ENCODE measurements at places on chromosomes 12 and 14.

- H3K4me1 ChIP-seq: no peaks in the 10 kb centered on the region
- no peak for DNase-seq
- H3K27me3 ChIP-seq: peaks cover 4% of the 10 kb centered on the region
- no peak overlapping the region for H3K4me3 ChIP-seq
- no peak overlapping the region for H3K27ac ChIP-seq
- no peaks in the 10 kb centered on the region for H3K36me3 ChIP-seq
These were observed 131.8 kb upstream of the C14orf180 start for GRCh38 chr14:104447750-104448149.

GRCh38 chr14:39005044-39005880, 97.8 kb downstream of the SEC23A start:
- H3K27me3 ChIP-seq: no peaks in the 10 kb centered on the region
- H3K4me1 ChIP-seq: peaks cover 5% of the 10 kb centered on the region
- no peak overlapping the region for H3K4me3 ChIP-seq
- DNase-seq: peak; percentile 53
- no peaks in the 10 kb centered on the region for H3K36me3 ChIP-seq
- H3K27ac ChIP-seq: peak overlapping the region; percentile 52

DNA sequence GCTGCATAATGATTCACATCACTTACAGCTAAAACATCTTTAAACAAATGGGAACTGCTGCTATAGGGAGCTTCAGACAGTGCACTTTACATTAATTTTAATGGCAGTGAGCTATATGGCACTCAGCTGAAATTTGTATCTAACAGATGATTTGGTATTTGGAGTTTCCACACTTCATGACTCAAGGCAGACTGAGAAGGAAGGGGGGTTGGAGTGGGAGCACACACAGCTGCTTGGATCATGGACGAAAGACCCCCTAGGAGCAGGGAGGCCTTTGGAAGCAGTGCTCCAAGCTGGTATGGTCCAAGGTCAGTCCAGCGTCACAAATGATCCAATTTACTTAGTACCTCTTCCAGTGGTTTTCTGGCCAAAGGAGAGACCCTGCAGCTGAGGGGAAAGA, 389.7 kb downstream of the FUT8 start:
- no peaks in the 10 kb centered on the region for H3K27me3 ChIP-seq
- no peaks in the 10 kb centered on the region for H3K4me1 ChIP-seq
- H3K27ac ChIP-seq: no peak overlapping the region
- H3K4me3 ChIP-seq: no peak overlapping the region

- peak overlapping the region; percentile 49 for H3K27ac ChIP-seq
- no peaks in the 10 kb centered on the region for H3K36me3 ChIP-seq
- no peaks in the 10 kb centered on the region for H3K27me3 ChIP-seq
- no peak for DNase-seq
- peaks cover 22% of the 10 kb centered on the region for H3K4me1 ChIP-seq
These were observed 3.0 kb upstream of the PPP1CC start for GRCh38 chr12:110745542-110746284.

- H3K27me3 ChIP-seq: no peaks in the 10 kb centered on the region
- DNase-seq: no peak
These were observed 47.9 kb downstream of the TMEM117 start for GRCh38 chr12:43883748-43884147.

GRCh38 chr12:79895804-79896203, 39.1 kb downstream of the PPP1R12A start:
- H3K27ac ChIP-seq: no peak overlapping the region
- H3K36me3 ChIP-seq: no peaks in the 10 kb centered on the region
- H3K27me3 ChIP-seq: no peaks in the 10 kb centered on the region
- no peak for DNase-seq
- no peak overlapping the region for H3K4me3 ChIP-seq

- H3K4me1 ChIP-seq: peaks cover 11% of the 10 kb centered on the region
- no peaks in the 10 kb centered on the region for H3K27me3 ChIP-seq
- H3K36me3 ChIP-seq: no peaks in the 10 kb centered on the region
- no peak overlapping the region for H3K27ac ChIP-seq
These were observed 26.3 kb upstream of the TCP11L2 start for GRCh38 chr12:106276032-106276740.

- no peaks in the 10 kb centered on the region for H3K4me1 ChIP-seq
- no peaks in the 10 kb centered on the region for H3K27me3 ChIP-seq
- H3K36me3 ChIP-seq: no peaks in the 10 kb centered on the region
- H3K27ac ChIP-seq: no peak overlapping the region
These were observed 576.4 kb downstream of the SLC6A15 start for GRCh38 chr12:84336231-84336630.

GRCh38 chr12:115810122-115810901, 467.2 kb downstream of the MED13L start:
- no peak overlapping the region for H3K27ac ChIP-seq
- H3K27me3 ChIP-seq: no peaks in the 10 kb centered on the region
- peak; percentile 10 for DNase-seq
- H3K36me3 ChIP-seq: no peaks in the 10 kb centered on the region
- no peaks in the 10 kb centered on the region for H3K4me1 ChIP-seq
